ENCODE measurements at places on chromosomes 4 and X.

DNA sequence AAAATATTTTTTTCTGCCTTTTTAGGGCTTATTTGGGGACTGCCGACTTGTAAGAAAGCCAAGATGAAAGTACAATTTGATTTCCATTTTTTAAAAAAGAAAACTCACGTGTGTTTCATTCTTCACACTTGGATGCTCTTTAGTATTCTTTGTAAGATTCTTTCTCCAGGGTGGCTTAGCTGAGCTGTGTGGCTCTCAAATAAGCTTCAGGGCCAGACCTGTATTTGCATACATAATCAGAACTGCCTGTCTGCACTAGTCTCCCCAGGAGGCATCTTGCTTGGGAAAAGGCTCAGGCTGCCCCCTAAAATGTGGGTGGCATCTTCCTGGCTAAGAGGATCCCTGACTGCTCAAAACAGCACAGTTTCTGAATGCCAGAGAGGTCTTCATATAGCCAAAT lies 498.4 kb downstream of the MID1IP1 start:
- DNase-seq, result no peak

DNA sequence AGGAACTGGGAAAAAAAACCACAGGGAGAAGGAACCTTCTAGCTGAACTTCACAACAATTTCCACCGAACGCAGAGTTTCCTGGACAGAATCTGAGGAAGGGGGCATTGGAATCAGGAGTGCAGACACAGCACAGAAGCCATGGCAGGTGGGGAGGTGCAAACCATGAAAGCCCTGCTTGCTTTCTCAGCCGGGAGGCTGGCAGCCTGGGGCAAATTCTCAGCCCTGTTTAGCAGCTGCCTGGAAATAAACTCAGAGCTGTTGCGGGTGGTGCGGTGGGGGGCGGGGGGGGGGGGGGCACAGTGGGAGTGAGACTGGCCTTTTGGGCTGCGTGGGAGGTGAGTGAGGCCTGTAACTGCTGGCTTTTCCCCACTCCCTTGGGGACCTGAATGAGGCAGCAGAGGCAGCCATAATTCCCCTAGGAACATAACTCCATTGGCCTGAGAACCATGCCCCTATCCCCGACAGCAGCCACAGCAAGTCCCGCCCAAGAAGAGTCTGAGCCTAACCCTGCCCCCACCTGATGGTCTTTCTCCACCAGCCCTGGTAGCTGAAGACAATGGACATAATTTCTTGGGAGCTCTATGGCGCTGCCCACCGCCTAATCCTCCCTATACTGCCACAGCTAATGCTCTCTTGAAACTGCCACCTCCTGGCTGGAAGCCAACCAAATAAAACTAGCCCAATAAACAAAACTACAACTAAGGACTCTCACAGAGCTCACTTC lies 176.3 kb downstream of the FAM13A start:
- DNase-seq, result no peak

GRCh38 chr4:100605144-100605543 lies 87.3 kb upstream of the EMCN start:
- no peak for DNase-seq

GRCh38 chr4:89641367-89641687 lies 195.6 kb downstream of the SNCA start:
- no peak for DNase-seq

DNA sequence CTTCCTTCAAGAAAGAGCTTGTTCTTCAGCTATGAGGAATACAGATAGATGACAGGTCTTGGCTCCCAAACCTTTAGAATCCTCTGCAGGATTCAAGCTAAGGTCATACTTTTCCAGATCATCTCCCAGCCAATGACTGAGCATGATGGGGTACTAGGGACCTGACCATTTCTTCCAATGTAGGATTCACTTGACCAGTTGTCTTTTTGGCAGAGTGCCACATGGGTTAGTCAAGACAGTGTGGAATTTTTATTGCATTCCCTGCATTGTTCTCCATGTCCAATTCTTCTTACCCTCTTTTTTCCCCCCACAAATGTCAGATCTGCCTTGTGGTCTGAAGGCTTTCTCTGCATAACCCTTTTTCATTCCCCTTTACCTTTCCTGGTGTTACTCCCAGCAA lies 99.5 kb downstream of the CCSER1 start:
- no peak for DNase-seq

DNA sequence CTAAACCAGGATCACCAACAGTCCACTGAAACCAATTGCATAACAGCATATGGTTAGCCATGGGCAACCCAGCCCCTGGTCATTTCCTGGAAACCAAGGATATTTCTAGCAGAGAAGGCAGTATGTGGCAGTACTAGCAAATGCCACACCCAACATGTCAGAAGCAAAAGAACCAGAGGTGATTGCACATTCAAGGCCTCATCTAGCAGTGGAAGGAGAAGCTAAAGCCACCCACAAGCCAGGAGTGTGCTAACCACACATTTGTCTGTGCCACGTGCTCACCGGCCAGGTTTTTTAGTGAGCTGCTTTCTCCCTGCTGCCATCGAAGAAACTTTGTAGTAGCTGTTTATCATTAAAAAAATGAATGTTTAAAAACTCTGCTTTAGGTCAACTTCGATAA lies 42.0 kb downstream of the TEC start:
- no peak for DNase-seq

DNA sequence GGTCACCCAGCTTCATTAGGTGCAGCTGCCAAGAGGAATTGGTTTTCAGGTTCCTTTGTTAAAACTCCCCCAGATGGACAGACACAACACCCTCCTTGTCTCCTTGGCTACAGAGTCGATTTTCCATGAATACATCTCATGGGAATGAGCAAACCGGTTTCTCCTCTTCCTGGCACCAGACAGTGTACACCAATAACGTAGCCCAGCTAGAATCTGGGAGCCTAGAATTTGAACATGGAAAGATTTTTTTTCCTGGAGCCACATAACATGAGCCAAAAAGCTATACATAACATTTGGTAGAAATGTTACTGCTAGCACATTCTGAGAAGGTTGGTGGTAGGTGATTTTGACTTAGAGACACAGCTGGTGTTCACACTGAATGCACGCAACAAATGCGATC lies 62.9 kb upstream of the SLC34A2 start:
- DNase-seq, result no peak

GRCh38 chr4:79609817-79610216 lies 201.8 kb upstream of the GK2 start:
- no peak for DNase-seq

- no peak for DNase-seq
Observed at GRCh38 chr4:41930139-41930831, 4.9 kb upstream of the TMEM33 start.

DNA sequence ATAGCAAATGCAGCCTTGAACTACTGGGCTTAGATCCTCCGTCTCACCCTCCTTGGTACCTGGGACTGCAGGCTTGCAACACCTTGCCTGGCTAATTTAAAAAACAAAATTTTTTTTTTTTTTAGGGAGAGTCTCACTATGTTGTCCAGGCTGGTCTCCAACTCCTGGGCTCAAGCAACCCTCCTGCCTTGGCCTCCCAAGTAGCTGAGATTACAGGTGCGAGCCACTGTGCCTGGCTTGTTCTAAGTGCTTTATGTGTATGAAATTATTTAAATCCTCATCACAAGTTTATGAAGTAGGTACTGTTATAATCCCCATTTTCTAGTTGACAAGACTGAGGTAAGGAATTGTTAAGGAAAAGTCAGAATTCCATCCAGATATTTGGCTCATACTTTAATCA lies 43.0 kb downstream of the CLCN3 start:
- no peak for DNase-seq

DNA sequence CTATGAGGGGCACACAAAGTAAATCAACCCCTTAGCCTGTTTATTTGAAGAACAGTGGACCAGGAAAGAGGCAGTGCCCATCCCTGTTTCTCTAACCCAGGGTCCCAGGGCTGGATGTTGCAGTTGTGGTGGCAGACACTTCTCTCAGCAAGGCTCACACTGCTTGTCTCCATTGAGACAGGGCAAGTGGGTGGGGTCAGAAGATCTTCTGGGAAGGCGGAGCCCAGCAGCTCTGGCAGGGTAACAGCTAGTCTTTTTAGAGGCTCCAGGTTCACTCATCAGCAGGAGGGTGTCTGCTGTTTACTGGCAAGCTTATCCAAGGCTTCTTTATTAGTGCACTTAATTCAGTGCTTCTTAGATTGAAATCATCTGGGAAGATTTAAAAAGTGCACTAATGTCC lies 659.8 kb upstream of the DIPK2B start:
- no peak for DNase-seq

GRCh38 chr4:89379511-89380044 lies 72.0 kb upstream of the GPRIN3 start:
- DNase-seq, result no peak

- no peak for DNase-seq
Observed at GRCh38 chrX:72566448-72566847, 6.2 kb downstream of the HDAC8 start.

- DNase-seq, result no peak
Observed at GRCh38 chr4:66014146-66014765, 344.0 kb upstream of the EPHA5 start.

DNA sequence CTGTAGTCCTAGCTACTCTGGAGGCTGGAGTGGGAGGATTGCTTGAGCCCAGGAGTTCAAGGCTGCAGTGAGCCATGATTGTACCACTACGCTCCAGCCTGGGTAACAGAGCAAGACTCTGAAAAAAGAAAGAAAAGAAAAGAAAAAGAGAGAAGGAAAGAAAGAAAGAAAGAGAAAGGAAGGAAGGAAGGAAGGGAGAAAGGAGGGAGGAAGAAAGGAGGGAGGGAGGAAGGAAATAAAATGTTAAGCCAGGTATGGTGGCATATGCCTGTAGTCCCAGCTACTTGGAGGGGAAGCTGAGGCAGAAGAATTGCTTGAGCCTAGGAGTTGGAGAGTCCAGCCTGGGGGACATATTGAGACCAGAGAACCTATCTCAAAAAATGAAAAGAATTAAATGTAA lies 12.0 kb downstream of the STAP1 start:
- DNase-seq, result no peak

- no peak for DNase-seq
Observed at GRCh38 chrX:22136711-22137110, 104.6 kb downstream of the PHEX start.

DNA sequence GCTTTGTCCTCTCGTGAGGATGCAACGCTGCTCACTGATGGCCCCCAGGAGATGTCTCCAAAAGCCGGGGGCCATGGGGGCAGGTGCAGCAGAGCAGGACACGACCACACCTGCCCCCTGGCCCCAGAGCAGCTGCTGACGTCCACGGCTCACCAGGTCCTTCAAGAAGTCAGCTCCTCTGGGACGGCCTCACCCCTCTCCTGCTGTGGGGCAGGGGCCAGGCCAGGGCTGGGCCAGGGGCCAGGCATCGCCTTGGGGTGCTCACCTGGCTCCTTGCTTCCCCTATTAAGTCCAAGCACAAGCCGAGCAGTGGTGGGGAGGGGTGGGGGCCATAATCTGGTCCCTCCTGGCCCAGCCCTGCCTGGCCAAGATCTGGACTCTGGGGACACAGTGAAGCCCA lies 28.6 kb upstream of the MXD4 start:
- DNase-seq, result no peak

- no peak for DNase-seq
Observed at GRCh38 chrX:41445171-41445570, 2.0 kb upstream of the NYX start.

DNA sequence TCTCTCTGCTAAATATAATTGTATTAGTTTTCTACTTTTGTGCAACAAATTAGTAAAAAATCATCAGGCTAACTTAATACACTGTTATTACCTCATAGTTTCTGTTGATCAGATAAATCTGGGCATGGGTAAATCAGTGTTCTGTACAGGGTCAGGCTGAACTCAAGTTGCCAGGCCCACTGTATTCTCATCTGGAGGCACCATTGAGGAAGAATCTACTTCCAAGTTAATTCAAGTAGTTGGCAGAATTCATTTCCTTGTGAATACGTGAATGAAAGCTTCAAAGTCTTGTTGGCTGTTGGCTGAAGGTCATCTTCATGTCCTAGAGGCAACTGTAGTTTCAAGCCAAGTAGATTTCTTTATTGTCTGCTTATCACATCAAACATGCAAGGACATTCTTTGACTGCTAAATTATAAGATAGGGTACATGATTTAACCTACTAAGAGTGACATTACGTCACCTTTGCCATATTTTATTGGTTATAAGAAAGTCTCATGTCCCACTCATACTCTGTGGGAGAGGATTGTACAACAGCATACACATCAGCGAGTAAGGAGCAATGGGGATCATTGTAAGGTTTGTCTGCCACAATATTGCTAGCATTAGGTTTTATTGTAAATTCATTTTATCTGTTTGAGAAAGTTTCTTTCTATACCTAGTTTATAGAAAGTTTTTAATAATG lies 1219.0 kb downstream of the ARAP2 start:
- DNase-seq, result no peak

- no peak for DNase-seq
Observed at GRCh38 chrX:42996861-42997260, 218.9 kb upstream of the PPP1R2C start.

All from NCI-H774 (cell line).